Anterior cingulate cortex (tissue), 58 donors: ENCODE measurements at places on chromosomes 3 and 15.

- no peak for DNase-seq
These were observed 83.0 kb downstream of the KLHL25 start for GRCh38 chr15:85711580-85712192.

- DNase-seq: peak; percentile 66
These were observed 653 bp upstream of the WDR6 start for GRCh38 chr3:49006408-49007067.

DNA sequence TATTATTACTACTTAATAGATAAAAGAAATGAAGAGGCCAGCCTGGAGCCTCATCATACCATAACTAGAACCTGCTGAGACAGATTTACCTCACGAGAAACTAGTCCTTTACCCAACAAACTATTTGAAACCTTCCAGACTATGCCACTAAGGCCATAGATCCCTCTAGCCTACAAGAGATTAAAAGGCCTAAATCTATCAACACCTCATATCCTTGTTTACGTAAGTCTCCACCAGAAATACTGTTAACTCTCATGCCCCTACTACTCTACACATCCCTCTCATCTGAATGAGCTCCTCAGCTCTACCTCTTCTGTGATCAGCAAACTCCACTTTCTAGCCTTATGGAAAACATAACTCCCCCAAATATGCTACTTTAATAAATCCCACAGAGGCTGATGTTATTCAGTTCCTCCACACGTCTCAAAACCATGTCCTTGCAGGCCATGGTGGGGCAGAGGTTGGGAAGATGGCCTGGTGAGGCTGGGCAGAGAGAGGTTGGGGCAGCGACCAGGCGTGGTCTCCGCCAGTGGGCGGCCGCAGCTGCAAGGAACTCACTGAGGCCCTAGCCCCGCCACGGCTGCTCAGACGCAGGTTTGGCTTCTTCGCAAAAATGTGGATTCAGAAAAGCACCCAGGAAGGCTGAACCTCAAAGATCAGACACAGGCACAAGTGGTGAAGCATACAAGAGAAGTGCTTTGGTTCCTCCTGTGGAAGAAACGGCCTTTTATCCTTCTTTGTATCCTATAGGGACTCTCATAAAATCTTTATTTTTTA is 65.8 kb downstream of the GSK3B start:
- DNase-seq: no peak

GRCh38 chr3:155605571-155605970 is 139.3 kb downstream of the PLCH1 start:
- DNase-seq: no peak

GRCh38 chr3:14725564-14726440 is 50.9 kb downstream of the C3orf20 start:
- no peak for DNase-seq

GRCh38 chr3:176964661-176965060 is 232.6 kb downstream of the TBL1XR1 start:
- DNase-seq: no peak

DNA sequence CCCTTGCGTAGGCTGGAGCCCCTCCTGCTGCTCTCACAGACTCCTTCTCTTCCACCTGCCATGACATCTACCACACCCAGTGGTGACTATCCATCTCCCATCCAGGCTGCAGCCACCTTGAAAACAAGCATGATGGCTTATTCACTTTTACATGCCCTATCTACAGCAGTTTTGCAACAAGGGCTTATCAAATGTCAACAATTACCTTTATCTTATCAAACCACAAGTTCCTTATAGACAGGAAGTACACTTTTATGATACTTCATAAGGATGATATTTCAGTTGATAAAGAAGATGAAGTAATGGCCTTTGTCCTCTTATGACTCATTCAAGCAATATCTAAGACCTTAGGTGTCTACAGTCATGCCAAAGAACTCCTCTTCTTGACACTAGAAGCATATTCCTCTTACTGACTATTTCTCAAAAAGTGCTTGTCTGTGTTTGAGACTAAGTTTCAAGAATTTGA is 125.3 kb upstream of the SPRED1 start:
- no peak for DNase-seq

DNA sequence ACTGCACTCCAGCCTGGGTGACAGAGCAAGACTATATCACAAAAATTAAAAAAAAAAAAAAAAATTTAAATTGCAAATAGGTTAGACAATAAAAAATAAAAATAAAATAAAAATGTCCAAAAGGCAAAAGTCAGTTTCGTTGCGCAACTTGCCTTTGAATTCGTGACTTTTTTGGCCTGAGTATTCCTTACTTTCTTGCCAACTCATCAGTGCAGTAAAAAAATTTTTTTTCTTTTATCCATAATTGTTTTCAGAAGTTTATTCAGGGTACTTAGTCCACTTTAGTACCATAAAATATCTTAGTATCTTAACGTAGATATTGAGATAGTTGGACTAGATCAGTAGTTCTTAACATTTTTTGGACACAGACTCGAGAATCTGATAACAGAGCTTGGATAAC is 22.4 kb upstream of the CILP start:
- no peak for DNase-seq

DNA sequence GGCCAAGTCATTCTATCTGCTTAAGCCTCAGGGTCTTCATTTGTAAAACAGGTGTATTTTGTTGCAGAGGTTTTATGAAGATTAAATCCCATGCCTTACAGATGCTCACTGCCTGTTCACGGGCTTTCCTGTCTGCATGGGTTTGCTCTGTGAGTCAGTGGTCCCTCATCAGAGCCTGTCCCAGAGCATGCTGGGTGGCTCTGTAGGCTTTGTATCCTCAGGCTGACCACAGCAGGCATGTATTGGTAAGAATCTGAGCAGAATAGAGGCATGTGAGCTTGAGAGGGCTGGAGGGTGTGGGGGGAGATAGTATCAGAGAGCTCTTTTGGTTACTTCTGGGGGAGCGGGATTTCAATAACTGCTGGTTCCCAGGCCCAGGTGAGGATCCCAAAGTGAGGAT is 45.4 kb upstream of the PLXNA1 start:
- no peak for DNase-seq

- DNase-seq: no peak
These were observed 202.8 kb upstream of the BCL6 start for GRCh38 chr3:187947927-187948682.

DNA sequence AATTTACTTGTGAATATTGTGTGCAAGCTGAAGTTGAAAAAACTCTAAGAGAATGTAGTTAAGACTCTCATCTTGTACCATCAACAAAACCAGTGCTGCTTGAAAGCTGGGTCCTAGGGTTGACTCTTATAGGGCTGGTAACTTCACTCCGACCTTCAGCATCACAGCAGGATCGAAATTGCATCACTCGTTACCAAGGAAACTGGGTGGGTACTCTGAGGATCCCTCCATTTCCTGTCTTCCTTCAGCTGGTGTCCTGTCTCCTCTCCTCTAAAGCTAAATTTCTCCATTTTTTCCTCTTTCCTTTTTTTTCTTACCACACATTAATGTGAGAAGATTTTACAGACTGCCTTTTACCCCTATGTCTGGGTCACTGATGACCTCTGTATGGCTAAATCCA is 3.0 kb upstream of the APH1B start:
- DNase-seq: no peak

DNA sequence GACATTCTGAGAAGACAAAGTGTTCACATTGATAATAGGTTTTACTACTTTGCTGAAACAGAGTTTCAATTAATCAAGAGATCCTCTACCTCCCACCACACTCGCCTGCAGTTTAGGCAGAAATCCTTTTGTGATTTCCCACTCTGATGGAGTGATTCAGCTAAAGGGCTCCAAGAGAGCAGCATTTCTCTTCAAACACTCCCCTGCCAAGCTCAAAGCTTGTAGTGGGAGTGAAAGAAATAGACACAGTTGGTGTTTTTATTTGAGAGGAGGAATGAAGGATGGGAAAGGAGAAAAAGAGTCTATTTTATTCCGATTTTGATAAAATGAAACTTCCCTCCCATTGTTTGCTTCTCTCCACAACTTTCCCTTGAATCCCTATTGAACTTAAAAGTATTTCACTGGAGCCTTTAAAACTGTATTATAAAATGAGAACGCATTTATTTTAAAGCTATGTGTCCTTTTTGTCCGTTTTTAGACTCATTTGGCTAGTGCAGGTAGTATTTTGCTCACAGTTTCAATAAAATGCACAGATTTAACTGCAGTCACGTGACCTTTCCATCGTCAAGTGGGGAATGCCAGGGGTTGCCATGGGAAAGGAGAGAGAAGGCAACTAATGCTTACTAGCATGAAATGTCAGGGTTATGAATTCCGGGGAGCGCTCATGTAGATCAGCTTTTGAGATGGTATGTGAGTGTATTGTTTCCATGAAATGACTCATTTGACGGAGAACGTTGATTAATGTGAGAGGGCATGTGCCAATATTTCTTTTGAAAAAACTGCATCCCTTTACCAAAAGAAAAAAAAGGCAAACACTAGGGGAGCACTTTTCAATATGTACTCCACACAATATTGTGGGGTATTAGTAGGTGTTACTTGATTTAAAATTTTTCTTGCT is 7.7 kb upstream of the OSBPL11 start:
- peak; percentile 17 for DNase-seq

DNA sequence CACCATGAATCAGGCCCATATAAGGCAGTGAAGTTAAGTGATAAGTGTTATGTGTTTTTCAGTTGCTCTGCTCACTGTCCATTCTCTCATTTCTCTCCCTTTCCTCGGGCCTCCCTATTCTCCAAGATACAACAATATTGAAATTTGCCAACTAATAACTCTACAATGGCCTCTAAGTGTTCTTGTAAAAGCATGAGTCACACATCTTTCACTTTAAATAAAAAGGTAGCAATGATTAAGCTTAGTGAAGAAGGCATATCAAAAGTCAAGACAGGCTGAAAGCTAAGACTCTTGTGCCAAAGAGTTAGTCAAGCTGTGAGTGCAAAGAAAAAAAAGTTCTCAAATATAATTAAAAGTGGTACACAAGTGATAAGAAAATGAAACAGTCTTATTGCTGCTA is 675.4 kb downstream of the OTOL1 start:
- no peak for DNase-seq

DNA sequence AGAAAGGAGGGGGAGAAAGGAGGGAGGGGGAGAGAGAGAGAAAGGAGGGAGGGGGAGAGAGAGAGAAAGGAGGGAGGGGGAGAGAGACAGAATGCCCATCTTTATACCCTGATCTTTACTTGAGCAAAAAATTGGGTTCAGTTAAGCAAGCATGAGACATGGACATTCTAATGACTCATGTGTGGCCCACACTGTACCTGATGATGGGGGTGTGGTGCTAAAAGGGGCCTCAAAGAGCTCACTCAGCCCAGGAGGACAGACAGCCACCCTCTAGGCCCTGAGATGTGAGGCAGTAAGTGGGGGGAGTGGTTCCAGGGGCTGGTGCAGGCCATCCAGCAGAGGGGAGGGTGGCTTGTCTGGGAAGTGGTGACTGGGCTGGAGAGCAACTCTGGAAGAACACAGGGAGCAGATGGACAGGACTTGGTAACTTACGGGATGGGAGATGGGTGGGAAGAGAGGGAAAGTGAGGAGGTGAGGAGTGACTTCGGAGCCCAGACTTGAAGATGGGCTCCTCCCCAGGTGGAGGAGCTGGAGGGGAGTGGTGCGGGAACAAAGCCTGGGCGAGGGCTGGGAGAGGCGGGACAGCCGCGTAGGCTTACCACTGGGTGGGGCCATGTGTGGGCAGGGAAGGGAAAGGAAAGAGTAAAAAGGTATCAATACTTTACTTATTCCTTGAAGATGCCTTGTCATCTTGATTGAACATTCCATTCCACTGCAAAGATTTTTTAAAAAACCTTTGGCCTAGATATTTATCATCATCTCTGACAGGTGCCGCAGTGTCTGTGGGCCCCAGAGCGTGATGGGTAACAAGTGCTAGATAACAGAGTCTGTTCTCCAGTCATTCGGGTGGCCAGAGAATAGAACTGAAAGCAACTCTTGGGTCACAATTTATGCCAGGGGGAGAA is 32.3 kb downstream of the TSPAN3 start:
- no peak for DNase-seq

DNA sequence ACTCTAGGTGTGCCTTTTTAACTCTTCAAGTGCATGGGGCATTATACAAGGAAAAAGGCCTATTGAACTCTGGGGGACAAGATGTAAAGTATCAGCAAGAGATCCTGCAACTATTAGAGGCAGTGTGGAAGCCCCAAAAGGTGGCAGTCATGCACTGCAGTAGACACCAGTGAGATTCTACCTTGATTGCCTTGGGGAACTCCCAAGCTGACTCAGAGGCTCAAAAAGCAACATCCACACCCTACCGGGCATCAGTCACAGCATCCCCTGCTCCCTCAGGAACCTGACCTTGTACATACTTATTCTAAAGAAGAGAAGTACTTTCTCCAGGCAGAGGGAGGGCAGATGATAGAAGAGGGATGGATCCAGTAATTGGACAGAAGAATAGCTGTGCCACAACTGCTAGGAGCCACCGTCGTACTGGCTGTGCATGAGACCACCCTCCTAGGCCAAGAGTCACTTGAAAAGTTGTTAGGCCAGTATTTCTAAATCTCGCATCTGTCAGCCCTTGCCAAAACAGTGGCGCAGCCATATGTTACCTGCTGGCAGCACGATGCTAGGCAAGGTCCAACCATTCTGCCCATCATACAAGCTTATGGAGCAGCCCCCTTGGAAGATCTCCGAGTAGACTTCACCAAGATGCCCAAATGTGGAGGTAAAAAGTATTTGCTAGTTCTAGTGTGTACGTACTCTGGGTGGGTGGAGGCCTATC is 523.1 kb upstream of the FRG2C start:
- DNase-seq: no peak

GRCh38 chr3:37905987-37906674 is 44.5 kb downstream of the CTDSPL start:
- peak; percentile 38 for DNase-seq

DNA sequence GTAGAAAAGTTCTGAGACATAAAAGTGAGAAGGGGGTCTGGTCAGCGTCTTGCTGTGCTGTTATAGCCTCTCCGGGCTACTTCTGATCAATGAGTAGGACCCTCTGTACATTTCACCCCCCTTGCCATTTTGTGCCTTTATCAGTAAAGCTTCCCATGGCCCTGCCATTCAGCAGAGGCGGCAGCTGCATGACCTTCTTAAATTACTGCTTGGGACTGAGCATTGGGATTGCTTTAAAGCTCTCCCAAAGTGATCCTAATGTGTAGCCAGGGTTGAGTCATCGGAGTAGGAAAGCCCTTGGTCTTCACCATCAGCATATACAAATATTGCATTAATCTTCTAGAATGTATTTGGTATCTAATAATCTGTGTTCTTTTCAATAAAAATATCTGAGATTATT is 70.2 kb downstream of the FMN1 start:
- no peak for DNase-seq

- DNase-seq: no peak
These were observed 57.7 kb downstream of the PRTG start for GRCh38 chr15:55685286-55685685.

- DNase-seq: no peak
These were observed 11.4 kb downstream of the C15orf40 start for GRCh38 chr15:82999905-83000671.

GRCh38 chr3:31962801-31963205 is 18.3 kb downstream of the OSBPL10 start:
- no peak for DNase-seq

GRCh38 chr3:149647285-149647684 is 10.5 kb downstream of the WWTR1 start:
- no peak for DNase-seq

GRCh38 chr3:197953881-197954280 is 3.9 kb downstream of the RPL35A start:
- DNase-seq: no peak

- no peak for DNase-seq
These were observed 35.8 kb upstream of the THRB start for GRCh38 chr3:24530471-24530870.
